ENCODE measurements at places on chromosomes 11 and 22.

DNA sequence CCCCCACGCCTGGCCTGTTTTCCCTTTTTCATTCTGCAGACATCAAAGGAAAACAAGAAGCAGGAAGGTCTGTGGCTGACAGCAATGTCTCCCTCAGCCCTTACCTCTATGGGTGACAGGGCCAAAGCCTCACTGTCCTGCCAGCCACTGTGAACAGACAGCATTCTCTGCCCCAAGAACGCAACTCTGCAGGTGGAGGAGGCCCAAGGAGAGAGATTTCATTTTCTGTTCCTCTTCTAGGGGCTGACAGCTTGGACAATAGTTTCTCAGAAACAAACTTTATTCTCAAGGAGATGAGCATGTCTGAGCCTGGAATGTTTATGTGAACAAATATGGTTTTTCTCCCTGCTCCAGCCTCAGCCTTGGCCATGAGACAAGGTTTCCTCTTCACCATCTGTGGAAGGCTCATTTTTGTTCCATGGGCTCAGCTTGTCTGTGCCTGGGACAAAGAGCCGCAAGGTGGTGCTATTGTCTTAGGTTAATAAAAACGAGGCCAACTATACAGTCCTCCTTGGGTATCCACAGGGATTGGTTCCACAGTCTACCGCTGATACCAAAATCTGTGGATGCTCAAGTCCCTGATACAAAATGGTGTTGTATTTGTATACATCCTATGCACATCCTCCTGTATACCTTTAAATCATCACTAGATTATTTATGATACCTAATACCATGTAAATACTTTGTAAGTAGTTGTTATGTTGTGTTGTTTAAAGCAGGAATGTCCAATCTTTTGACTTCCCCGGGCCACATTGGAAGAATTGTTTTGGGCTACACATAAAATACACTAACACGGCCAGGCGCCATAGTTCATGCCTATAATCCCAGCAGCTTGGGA, 5.8 kb downstream of the PIWIL3 start:
- no peak for ATAC-seq

DNA sequence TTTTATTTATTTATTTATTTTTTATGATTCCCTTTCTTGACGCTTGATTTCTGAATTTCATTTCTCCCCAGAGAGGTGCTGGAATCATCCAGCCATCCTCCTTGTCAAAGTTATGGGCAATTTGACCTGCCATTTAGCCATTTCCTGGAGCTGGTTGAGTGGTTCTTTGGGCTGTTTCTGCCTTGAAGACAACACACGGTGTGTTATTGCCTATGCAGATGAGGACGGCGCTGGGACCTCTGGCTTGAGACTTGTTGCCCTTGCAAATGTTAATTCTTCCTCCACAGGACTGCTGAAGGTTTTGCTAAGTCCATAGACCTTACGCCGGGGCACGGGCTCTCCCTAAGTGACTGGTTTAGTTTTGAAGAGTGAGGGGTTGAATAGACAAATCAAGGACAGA, 147.9 kb upstream of the PLET1 start:
- no peak for ATAC-seq

GRCh38 chr22:42078469-42079318, 806 bp upstream of the SMDT1 start:
- peak; percentile 18 for ATAC-seq

GRCh38 chr11:79241205-79241851, 199.5 kb downstream of the TENM4 start:
- ATAC-seq: no peak

DNA sequence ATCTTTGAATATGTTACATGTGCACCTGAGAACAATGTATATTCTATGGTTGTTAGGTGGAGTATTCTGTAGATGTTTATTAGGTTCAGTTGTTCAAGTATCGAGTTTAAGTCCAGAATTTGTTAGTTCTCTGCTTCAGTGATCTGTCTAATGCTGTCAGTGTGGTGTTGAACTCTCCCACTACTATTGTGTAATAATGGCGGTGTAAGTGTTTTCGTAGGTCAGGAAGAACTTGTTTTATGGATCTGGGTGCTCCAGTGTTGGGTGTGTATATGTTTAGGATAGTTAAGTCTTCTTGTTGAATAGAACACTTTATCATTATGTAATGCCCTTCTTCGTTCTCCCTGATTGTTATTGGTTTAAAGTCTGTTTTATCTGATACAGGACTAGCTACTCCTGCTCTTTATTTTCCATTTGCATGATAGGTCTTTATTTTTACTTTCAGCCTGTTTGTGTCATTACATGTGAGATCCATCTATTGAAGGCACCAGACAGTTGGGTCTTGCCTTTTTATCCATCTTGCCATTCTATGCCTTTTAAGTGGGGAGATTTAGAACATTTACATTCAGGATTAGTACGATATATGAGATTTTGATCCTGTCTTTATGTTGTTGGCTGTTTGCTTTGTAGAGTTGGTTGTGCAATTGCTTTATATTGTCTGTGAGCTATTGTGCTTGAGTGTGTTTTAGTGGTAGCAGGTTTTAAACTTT, 121.6 kb downstream of the DDX10 start:
- no peak for ATAC-seq

DNA sequence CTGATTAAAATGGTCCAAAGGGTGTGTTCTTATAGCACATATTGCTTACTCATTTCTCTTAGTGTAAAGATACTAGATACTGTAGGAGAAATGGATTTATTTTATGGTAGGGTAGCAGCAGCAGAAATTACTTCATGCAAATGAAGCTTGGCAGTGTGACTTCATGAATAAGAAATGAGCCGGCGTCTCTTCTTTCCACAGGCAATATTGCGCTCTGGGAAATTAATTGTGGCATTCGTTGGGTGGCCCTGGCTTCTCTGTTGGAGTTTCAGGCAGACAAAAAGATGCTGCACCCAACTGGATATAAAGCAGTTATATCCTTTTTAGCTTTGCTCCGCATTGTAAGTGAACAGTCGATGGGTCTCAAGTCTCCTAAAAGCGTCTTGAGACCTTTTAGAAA, 211.0 kb upstream of the NAV2 start:
- no peak for ATAC-seq

DNA sequence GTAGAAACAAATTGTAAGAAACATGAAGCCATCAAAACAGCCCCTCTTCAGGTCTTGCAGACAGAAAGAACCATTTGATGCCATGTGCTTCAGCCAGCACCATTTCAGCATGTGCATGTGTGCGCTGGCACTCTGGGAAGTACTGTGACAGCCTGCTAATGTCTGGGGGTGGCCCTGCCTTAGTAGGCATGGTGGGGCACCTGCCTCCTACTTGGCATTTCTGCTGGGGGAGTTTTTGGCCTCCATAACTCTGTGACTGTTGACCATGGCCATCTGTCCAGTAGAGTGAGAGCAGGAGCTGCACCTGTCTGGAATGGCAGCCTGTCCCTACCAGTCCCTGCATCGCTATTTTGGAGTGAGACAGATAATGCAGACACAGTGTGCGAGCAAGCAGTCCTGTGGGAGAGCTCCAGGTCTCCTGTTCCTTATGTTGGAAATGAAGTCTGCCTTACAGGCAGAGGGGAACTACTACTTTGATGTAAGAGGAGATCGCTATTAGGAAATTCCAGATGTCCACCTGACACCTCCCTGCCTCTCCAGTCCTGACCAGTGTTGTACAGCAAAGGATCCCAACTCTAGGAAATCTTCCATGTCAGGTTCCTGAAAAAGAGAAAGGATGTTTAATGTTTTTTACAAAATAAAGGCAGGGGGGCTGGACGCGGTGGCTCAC, 102.5 kb downstream of the ATXN10 start:
- ATAC-seq: no peak

- ATAC-seq: no peak
Observed at GRCh38 chr11:57896361-57897145, 127.1 kb upstream of the OR9Q1 start.

DNA sequence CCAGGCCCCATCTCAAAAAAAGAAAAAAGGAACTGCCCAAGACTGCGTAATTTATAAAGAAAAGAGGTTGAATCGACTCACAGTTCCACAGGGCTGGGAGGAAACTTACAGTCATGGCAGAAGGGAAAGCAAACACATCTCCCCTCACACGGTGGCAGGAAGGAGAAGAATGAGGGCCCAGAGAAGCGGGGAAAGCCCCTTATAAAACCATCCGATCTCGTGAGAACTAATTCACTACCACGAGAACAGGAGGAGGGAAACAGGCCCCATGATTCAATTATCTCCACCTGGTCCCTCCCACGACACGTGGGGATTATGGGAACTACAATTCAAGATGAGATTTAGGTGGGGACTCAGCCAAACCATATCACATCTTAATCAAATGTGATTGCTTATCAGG, 82.2 kb downstream of the BUD13 start:
- ATAC-seq: no peak

Data from stimulated activated memory B cell treated with anti-CD40 and anti-IgM and Interleukin-4, amounts not matched to agents 10 μg/mL and 1 μg/mL and 100 μg/mL, for 72 hours (primary cell).